ENCODE measurements at places on chromosomes 5 and 9.

- peak; percentile 15 for ATAC-seq
Observed at GRCh38 chr9:111944241-111944866, 47.7 kb downstream of the UGCG start.

- ATAC-seq: peak; percentile 67
Observed at GRCh38 chr5:111469903-111470302, 42.4 kb downstream of the STARD4 start.

GRCh38 chr5:6360323-6361072 is 17.8 kb downstream of the MED10 start:
- no peak for ATAC-seq

DNA sequence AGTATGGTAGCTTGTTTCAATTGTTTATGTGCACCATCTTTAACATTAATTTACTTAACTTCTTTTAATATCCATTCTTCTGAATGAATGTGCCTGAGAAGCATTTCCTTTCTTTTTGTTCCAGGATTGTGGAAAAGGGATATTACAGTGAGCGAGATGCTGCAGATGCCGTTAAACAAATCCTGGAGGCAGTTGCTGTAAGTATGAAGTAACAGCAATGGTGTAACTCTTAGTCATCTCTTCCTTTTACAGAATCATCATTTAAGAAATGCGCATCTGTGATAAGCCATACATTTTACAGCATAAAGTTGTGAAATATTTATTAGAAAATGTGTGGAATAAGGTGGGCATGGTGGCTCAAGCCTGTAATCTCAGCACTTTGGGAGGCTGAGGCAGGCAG is 117.7 kb downstream of the STARD4 start:
- ATAC-seq: no peak

- no peak for ATAC-seq
Observed at GRCh38 chr5:168753691-168754254, 174.6 kb upstream of the PANK3 start.

- ATAC-seq: no peak
Observed at GRCh38 chr5:14702238-14702839, 37.8 kb downstream of the OTULIN start.

DNA sequence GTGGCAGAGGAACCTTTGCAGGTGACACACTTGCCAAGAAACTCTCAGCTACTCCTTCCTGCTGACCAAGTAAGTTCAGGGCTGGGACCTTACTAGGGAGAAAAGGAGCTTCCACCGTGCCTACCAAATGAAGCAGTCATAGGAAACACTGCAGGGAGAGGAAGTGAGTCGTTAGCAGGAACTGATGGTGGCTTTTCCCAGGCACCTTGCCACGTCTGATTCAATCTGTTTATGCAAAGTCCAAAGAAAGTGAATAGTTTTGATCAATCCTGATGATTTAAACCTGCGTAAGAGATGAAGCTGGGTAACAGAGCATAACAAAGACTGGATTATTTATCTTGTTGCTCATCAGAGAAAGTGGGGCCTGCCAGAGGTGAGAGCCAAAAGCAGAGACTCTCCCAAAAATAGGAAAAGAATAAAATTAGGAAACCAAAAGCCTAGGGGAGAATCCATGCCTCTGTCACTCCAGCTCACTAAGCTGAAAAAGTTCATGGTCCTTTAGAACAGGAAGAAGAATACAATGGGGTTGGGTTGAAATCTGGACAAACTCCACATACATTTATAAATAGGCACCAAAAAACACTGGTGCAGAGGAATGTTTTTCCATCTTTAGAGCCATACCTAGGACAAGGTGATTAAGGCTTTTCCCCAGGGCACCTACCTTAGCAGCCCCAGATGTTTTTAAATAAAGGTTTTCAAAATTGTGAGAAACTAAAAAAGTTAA is 9.3 kb upstream of the PFDN1 start:
- ATAC-seq: peak; percentile 75

- ATAC-seq: peak; percentile 53
Observed at GRCh38 chr5:56543441-56544388, 271.6 kb upstream of the MAP3K1 start.
